HepG2 (cell line): ENCODE measurements at places on chromosomes 1 and 21. TPM values are rescaled to one million over a fixed set of nuclear protein-coding genes. Genes with fewer than 3 reads are reported as not detected.
A peak's percentile ranks its signal among the peaks of the same experiment; 100 is the strongest.

Gene FCRLB
- polyA plus RNA-seq: 0.03 and 0.08 TPM in 2 replicates

Gene NCMAP
- 20.0 and 22.0 TPM in 2 replicates for polyA plus RNA-seq

Gene URB2
- 3.9 and 4.0 TPM in 2 replicates for polyA plus RNA-seq

Gene BCL2L15
- polyA plus RNA-seq: 0.03 TPM in 2 replicates

Gene ZNF695
- polyA plus RNA-seq: 1.7 and 2.9 TPM in 2 replicates

DNA sequence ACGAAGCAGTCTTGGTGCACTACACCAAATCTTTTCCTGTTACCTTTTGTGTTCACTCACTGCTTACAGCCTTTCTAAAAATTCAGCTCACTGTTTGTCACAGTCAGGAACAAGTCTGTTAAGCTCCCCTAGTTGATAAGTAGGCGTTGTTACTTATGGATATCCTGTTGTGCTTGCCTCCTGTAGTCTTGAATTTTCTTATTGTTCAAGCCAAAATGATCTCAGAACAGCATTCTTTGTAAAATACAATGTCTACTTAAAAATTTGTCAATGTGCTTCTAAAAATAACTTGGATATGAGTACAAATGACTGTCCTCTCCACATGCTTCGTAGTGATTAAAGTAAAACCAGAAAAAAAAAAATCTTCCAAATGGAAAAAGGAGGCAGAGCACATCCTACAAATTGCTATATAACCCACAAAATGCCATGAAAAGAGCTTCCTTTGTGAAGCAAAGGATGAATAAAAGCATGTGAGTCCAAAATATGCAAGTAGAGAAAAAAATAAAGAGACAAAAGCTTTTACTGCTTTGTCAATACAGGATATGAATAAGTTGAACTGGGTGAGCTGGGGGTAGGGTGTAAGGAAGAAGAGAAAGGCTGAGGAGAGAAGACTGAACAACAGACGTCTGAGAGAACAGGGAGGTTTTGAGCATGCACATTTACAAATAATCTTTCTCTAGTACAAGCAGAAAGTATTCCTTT is 228.9 kb upstream of the ADGRL4 start:
- H3K4me3 ChIP-seq: no peak overlapping the region
- DNase-seq: no peak
- H3K27ac ChIP-seq: no peak overlapping the region
- H3K27me3 ChIP-seq: no peaks in the 10 kb centered on the region; the same call in 1 of the 2 replicates
- no peaks in the 10 kb centered on the region for H3K36me3 ChIP-seq

- H3K4me3 ChIP-seq: no peak overlapping the region
- no peak overlapping the region for H3K27ac ChIP-seq
- no peaks in the 10 kb centered on the region for H3K36me3 ChIP-seq
- no peaks in the 10 kb centered on the region; the same call in none of the 2 replicates for H3K27me3 ChIP-seq
Observed at GRCh38 chr1:27097484-27097917, 57.4 kb downstream of the SLC9A1 start.

GRCh38 chr1:228490120-228491078 is 3.2 kb downstream of the RNF187 start:
- peaks cover 36% of the 10 kb centered on the region for H3K4me1 ChIP-seq
- H3K4me3 ChIP-seq: no peak overlapping the region
- peak overlapping the region; percentile 12 for H3K27ac ChIP-seq
- H3K36me3 ChIP-seq: peaks cover 11% of the 10 kb centered on the region

DNA sequence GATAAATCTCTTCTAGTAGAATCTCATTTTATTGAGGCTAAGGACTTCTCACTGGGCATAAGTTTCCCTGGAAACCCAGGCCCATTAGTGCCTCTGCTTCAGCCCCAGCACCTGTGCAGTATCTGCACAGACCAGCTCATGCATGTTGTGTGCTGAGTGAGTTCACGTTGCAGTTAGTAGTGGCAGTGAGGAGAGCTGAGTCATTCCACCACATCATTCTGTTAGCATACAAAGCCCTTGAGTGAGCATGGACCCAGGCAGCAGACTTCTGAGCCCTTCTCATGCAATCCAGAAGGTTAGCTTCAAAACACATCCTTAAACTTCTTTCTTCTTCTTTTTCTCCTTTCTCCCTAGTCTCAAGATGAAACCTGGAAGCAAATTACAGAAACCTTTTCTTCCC is 45.8 kb upstream of the NTPCR start:
- H3K4me3 ChIP-seq: no peak overlapping the region
- H3K27me3 ChIP-seq: peaks cover 9% of the 10 kb centered on the region; the same call in 2 of the 3 replicates
- no peaks in the 10 kb centered on the region for H3K4me1 ChIP-seq
- H3K27ac ChIP-seq: no peak overlapping the region

- H3K4me1 ChIP-seq: no peaks in the 10 kb centered on the region
- no peak for DNase-seq
- no peaks in the 10 kb centered on the region; the same call in none of the 2 replicates for H3K27me3 ChIP-seq
- no peaks in the 10 kb centered on the region for H3K36me3 ChIP-seq
Observed at GRCh38 chr21:41655259-41655658, 111.6 kb downstream of the RIPK4 start.

DNA sequence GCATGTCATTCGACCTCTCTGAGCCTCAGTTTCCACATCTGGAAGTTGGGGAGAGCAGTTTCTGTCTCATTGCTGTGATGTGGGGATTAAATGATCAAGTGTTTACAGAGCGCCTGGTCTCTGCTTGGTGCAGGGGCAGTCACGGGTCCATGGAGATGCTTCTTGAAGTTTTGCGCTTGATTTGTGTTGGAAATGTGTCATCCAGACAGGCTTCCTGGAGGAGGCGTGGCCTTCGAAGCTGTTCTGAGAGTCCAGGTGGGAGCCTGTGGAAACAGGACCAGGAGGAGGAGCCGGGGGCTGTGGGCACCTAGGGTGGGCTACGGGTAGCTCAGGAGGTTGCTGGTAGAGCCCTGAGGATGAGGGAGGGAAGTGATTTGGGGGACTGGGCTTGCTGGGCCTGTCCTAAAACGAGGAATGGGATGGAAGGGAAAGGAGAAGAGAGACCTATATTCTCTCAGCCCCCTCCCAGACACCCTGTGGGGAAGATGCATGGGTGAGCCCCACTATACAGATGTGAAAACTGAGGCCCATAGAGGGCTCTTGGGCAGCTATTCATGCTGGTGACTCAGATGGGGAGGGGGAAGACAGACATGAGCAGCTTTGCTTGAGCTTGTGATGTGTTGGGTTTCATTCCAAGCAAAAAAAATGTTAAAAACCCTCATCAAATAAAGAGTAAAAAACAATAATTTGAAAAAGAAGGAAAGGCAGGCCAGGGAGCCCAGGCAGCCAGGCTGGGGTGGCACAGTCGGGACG is 107.2 kb upstream of the WNT4 start:
- H3K36me3 ChIP-seq: no peaks in the 10 kb centered on the region
- no peak overlapping the region for H3K27ac ChIP-seq
- DNase-seq: no peak
- H3K4me1 ChIP-seq: no peaks in the 10 kb centered on the region

DNA sequence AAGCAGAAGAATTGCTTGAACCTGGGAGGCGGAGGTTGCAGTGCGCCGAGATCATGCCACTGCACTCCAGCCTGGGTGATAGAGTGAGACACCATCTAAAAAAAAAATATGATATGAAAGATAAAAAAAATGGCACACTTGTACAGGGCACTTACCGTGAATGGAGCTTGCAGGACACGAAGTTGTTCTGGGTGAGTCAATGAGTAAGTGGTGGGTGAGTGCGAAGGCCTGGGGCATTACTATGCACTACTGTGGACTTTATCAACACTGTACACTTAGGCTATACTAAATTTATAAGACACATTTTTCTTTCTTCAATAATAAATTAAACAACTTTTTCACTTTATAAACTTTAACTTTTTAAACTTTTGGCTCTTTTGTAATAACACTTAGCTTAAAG is 37.0 kb downstream of the TNFRSF8 start:
- H3K4me3 ChIP-seq: no peak overlapping the region
- no peak overlapping the region for H3K27ac ChIP-seq
- H3K27me3 ChIP-seq: no peaks in the 10 kb centered on the region; the same call in 1 of the 2 replicates
- DNase-seq: no peak
- no peaks in the 10 kb centered on the region for H3K4me1 ChIP-seq

GRCh38 chr1:228721407-228721806 is 13.9 kb upstream of the RHOU start:
- H3K4me1 ChIP-seq: peaks cover 13% of the 10 kb centered on the region
- no peak for DNase-seq
- no peak overlapping the region for H3K27ac ChIP-seq
- no peaks in the 10 kb centered on the region for H3K36me3 ChIP-seq
- H3K27me3 ChIP-seq: no peaks in the 10 kb centered on the region; the same call in 1 of the 2 replicates

- no peaks in the 10 kb centered on the region for H3K27me3 ChIP-seq
- H3K4me3 ChIP-seq: no peak overlapping the region
- peaks cover 23% of the 10 kb centered on the region for H3K4me1 ChIP-seq
- DNase-seq: no peak
- H3K36me3 ChIP-seq: no peaks in the 10 kb centered on the region; the same call in 1 of the 2 replicates
Observed at GRCh38 chr1:24052220-24052619, 59.7 kb downstream of the MYOM3 start.

DNA sequence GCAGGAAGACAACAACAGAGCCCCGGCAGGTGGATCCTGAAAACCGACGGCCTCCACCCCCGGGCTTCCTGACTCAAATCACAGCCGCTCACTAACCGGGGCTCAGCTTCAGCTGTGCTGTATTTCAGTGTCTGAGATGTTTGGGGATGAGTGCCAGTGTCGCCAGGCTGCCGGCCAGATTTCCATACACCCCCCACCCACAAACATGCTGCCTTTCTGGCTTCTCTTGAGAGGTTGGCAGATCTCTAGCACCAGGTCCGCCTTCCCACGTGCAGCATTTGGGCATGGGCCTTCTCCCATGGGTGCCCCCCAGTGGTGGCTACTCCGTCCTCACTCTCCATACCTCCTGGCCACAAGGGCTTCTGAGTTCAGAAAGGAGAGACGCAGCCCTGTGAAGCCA is 34.8 kb downstream of the KCNAB2 start:
- no peak for DNase-seq
- H3K27me3 ChIP-seq: 0 out of 3 replicates have a peak, but pooled peaks cover 3% of the 10 kb centered on the region
- H3K4me1 ChIP-seq: peaks cover 18% of the 10 kb centered on the region
- no peak overlapping the region for H3K27ac ChIP-seq

DNA sequence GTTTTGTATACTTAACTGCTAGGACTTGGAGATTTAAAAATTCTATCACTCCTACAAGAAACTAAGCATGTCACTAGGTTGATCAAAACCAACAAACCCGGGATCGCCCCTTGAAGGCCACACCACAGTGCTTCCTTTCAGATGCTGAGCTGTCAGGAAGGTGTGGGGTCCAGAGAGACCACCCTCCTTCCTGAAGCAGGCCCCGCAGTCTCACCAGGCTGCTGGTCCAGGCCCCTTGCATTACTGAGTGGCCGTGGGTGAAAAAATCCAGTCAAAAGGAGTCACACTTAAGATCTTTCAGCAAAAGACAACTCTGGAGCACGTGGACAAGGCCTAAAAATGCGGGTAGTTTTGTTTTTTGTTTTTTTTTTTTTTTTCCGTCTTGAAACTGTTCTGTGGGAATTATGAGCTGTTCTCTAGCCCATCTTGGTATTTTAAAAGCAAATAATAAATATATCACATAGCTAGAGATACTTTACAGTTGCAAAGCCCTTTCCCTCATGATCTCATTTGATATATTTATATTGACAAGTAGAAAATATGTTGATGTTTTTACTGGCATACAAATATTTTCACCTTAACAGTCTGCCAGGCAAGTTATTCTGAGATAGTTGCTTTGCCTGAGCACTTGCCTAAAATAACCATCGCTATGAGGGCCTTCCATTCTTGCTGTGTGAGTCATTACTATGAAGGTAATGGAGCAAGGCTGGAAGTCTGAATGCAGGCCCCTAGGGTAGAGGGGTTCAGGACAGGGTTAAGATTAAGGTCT is 73.1 kb upstream of the EDEM3 start:
- no peak for DNase-seq
- H3K27ac ChIP-seq: no peak overlapping the region
- H3K4me1 ChIP-seq: no peaks in the 10 kb centered on the region
- H3K4me3 ChIP-seq: no peak overlapping the region
